ENCODE measurements at places on chromosomes 6 and 20.

DNA sequence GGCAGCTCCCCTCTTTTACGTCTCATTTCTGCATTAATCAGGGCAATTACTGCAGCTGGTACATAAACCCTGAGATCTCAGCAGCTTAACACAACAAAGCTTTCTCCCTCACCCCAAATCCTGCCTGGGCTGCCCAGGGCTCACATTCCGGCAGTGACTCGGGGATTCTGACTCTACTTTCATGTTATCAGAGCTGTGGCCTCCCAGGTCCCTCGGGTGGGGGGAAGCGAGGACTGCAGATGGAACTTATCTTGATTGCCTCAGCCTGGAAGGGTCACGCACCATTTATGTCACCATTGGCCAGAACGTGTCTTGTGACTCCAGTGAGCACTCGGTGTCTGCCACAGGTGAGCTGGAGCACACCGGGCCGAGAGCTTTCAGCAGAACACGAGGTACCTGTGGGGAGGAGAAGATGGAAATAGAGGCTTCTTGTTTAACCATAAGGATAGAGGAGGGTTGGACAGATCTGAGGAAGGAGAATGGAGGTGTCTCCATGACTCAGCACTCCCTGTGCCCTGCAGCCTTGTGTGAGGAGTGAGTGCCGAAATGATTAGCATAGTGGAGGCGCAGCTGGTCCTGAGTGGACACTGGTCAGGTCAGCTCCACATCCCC lies 88.5 kb upstream of the EXOC2 start:
- no peak for DNase-seq

- DNase-seq, result no peak
Observed at GRCh38 chr6:82909551-82909950, 156.1 kb downstream of the UBE3D start.

DNA sequence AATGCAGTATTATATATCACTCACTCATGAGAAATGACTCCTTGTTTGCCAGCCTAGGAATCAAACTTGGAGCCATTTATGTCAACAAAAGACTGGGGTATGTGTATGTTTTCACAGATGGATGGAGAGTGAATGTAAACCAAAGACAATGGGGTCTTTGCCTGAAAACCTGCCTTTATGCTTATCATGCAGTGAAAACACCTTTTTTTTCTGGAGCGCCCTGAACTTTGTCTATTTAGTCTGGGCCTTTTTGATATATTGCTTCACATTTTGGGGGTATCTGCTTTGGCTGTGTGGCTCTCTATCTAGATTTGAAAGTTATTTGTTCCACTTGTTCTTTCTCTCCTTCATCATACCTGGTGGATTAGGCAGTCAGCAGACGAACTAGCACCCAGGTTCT lies 848.5 kb upstream of the FLRT3 start:
- no peak for DNase-seq

DNA sequence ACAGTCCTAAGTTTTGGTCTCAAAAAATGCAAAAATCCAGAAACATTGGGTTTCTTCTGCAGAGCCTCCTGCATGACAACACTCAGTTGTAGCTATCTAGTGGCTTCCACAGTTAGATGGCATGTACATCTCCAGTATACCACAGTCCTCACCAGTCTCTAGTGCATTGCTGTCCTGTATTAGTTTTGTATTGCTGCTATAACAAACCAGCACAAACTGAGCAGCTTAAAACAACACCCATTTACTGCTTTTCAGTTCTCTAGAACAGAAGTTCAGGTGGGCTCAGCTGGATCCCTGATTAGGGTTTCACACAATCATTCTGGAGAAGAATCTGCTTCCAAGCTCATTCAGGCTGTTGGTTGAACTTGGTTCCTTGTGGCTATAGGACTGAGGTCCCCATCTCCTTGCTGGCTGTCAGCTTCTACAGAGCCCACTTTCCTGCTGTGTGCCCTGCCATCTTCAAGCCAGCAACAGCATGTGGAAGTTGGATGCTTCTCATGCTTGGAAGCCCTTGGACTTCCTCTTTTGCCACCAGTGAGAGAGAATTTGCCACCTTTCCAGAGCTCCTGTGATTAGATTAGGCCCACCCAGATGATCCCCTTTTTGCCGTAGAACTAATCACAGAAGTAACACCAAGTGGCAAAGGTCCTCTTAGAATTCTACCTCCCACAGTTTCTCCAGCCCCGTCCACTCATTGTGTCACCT lies 48.9 kb upstream of the TBC1D7 start:
- no peak for DNase-seq

DNA sequence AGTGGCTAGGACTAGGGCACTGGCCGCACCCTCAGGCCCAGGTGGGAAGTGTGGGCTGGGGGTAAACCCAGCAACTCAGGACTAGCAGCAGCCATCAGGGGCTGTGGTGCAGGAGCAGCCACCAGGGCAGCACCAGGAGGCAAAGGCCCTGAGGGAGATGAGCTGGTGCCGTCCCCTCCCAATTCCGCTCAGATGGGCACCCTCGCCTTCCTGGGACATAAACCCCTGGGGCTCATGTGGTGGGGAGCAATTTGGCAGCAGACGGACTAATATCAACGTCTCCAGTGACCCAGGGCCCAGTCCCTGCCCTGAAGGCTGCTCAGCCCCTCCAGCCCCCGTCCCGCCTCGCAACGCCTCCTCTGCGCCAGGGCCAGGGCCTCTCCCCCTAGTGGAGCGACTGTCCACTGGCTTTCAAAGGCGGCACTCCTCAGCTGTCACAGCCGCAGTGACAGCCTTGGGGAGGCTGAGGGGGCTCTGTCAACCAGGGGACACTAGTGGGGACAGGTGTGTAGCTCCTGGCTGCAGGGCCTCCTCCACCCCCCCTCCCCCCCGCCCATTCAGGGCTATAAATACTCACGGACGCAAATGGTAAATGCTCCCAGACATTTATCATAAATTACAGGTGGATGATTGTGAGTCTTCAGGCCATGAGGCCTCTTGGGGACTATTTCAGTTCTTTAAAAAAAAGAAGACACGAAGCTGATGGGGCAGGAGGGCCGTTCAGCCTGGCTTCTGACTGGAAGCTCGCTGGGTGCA lies 349.9 kb downstream of the ZFAND3 start:
- no peak for DNase-seq

Data from coronary artery (tissue), 2 donors.